ENCODE measurements at places on chromosomes 6 and 20.

- no peak for DNase-seq
These were observed 25.0 kb downstream of the FRMD1 start for GRCh38 chr6:168053957-168054471.

DNA sequence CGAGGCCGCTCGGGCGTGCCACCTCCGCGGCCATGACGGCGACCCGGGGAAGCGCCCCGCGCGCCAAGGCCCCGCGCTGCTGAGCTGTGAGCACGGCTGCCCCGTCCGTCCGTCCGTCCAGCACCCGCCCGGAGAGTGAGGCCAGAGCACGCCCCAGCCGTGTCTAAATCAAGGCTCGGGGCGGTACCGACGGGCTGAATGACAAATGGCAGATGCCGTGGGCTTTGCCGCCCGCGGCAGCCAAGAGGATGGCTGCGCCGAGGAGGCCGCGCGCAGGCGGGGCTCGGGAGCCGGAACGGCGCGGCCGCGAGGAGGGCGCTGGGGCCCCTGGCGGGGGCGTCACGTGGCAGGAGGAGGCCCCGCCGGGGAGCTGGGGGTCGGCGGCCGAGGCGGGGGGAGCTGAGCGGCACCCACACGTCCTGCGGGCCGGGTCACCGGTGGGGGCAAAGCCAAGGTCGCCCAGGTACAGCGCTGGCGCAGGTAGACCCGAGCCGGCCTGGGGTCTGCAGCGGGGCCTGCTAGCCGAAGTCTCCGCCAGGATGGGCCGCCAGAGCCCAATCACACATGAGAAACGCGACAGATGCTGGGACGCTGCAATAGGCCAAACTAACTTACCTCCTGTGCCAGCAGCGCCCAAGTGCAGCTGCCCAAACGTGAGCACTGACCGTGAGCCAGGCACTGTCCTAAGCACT lies at the start of gene PLAGL1:
PLAGL1 (minus strand) TSS at position 140 of the 692 bp plus-strand sequence. CDS start 60,123 bp downstream, outside the sequence.
- no peak for DNase-seq

- no peak for DNase-seq
These were observed 2.1 kb downstream of the BTN1A1 start for GRCh38 chr6:26502165-26502564.

DNA sequence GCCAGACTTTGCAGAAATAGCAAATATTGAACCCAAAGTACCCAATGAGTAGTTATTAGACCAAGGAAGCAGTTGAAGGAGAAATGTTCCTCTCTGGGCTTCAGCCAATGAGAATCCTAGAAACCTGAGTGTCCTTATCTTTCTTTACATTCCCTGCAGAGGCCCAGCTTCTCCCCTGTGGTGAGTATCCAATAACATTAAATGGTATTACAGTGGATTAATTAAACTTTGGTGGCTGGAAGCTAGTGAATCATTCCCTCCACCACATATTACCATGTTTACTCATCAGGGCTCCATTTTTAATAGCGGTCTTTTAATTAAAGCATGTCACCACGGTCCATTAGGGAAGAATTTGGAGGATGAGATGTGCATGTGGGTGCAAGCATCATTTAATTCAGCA lies 74.0 kb downstream of the UNC5CL start:
- no peak for DNase-seq

DNA sequence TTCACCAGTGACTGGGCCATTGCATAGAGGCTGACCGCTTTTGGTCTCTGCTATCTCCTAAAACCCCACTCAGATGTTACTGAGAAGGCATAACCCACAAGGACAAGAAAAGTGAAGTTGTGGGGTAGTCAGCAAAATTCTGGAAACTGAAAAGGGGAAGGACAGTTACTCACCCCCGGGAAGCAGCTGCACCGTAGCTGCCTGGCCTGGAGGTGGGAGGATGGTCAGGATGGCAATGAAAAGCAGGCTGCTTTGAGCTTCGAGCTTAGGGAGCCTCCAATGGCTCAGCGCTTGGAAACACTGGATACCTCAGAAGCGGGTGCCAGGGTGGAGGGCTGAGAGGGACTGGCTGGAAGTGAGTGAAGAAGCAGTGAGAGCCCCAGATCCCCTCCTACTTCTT lies 56.0 kb downstream of the KCNK5 start:
- DNase-seq, result no peak

GRCh38 chr6:44291841-44292240 lies 21.3 kb downstream of the AARS2 start:
- DNase-seq, result no peak

DNA sequence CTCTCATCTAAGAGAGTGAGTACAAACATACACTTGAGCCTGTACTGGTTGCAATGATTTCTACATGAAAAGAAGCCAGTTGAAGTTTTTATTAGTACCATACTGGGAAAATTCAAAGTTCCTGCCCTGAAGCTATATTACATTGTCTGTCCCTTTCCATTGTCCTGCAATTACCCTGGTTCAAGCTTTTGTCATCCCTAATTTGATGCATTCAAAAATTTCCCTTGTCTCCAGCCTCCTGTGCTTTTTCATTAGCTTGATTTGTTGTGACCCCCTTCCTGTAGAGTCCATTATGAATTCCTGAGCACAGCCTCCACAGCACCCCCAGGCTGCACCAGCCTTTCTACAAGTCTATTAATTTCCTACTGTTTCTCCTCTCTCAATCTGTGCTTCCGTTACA lies 46.4 kb downstream of the VGLL2 start:
- DNase-seq, result no peak

GRCh38 chr6:71544906-71545305 lies 256.3 kb downstream of the OGFRL1 start:
- DNase-seq, result no peak

GRCh38 chr20:21575167-21575566 lies 61.3 kb upstream of the NKX2-2 start:
- DNase-seq, result no peak

DNA sequence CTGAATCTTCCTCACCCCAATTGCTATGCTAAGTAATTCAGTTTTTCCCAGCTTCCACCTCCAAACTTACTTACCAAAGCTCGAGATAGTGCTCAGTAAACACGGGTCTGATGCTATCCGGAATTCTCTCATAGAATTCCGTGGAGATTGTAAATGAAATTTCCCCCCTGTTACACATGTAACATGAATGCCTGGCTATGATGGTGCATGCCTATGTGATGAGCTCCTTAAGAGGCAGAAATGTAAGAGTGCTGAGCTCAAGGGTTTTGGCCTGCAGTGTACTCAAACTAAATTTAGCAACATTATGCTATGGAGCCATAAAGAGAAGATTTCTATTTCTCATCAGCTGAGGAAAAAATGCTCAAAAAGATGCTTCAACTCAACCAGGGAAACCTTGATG lies 133.4 kb upstream of the FUT9 start:
- no peak for DNase-seq

DNA sequence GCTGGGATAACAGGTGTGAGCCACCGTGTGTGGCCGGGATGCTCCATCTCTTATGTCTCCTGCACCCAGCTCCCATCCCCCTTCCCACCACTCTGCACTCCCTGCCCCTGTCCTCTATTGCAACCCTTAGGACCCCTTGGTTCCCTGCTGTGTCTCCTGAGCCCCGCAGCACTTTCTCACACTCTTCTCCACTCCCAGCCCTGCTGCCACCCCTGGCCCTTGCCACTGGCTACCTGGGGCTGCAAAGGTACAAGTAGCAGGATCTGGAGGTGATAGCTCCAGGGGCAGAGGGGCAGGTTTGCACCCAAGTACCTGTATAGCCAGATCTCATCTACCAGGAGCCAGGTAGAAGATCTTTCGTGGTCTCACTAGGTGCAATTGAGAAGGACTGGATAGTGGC lies 6.6 kb upstream of the CPXM1 start:
- DNase-seq, result no peak

Data from hippocampal formation (tissue), 2 donors.